ENCODE measurements at places on chromosomes 6 and 20.

- DNase-seq: no peak
These were observed 231.4 kb downstream of the PHACTR1 start for GRCh38 chr6:12947967-12948366.

GRCh38 chr20:51484831-51485230 is 57.7 kb downstream of the NFATC2 start:
- no peak for DNase-seq

DNA sequence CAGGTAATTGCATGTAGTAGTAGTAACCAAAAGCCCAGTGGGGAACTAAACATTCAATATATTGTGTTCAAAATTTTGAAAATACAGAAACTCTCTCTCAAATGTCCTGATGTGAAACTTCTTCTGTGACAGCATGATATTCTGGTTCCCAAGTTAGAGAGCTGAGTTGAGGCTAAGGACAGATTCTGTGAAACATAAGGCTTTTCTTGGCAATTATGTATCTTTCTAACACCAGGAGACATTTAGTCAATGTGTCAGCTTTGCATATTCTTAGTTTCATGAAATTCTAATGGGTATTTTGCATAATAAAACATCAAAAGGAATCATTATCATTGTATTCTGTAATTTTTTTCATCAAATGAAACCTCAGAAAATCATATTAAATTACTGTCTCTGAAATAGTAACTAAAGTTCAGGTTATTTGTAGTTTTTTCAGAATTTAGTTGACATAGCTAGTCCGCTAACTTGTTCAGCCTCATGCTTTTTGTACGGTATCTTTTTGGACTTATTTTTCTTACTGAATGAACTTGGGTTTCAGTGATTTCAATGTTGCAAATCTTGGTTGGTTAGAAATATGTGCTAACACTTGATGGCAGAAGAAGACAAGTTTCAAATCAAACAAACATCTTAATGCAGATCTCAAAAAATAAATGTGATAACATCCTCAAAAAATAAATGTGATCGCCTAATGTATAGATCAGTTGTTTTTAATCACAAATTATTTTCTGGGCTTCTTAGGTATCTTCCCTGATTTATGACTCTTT is 70.4 kb downstream of the AKAP7 start:
- DNase-seq: no peak

DNA sequence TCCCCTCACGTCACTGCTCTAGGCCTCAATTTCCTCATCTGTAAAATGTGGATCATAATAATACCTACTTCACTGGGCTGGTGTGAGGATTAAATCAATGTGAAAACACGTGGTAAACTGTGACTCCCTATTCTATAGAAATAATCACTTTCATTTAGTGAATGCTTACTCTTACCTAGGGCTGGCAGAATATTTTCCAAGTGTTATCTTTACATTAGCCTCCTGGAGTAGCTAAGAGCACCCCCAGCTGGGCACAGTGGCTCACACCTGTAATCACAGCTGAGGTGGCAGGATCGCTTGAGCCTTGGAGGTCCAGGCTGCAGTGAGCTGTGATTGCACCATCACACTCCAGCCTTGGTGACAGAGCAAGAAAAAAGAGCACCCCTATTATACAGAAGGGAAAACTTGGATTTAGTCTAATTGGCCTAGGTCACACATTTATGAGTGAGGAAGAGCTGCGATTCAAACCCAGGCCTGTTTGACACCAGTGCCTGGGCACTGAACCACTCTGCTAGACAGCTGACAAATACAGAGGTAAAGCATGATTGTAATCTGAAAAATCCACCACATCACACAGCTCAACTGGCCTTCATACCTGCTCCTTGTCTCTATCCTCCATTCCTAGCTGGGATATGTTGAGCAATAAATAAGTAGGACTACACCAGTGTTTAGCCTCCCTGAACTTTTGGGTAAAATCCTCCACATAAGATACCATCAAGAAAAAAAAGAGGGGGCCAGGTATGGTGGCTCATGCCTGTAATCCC is 1.4 kb upstream of the SNTA1 start:
- DNase-seq: no peak

- no peak for DNase-seq
These were observed 958 bp downstream of the SERPINB1 start for GRCh38 chr6:2840749-2841061.

DNA sequence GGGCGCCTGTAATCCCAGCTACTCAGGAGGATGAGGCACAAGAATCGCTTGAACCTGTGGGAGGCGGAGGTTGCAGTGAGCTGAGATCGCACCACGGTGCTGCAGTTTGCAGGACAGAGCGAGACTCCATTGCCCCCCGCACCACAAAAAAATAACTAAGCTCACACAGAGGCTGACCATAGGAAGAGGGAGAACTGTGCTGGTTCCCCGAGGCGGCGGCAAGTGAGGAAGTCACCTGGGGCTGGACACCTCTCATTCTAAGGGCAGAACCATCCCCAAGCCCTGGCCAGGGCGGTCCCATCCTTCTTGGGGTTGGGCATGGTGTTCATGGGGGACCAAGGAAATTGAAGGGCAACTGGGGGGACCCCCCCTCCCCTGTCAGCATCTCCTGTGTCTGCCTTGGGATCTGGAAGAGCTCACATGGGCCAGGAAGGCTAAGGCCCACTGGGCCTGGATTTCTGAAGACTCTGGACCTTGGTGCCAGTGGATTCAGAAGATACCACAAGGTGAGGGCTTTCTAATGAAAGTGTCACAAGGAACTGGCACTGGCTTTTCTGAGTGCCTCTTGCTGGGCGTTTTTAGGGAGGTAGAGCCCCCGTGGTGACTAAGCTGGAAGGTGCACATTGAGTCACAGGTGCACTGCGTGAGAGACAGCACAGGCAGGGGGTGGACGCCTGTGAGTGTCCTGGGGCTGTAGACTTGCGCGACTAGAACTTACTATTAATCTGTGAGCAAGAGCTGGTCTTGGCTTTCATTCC is 11.5 kb downstream of the IRF4 start:
- DNase-seq: no peak

Data from kidney capillary endothelial cell (primary cell).